ENCODE measurements at places on chromosomes 12 and 14. TPM values are rescaled to one million over a fixed set of nuclear protein-coding genes. Genes with fewer than 3 reads are reported as not detected.

The ARID2 gene
- total RNA-seq = 43.2 TPM

The TAS2R46 gene
- 2.0 TPM for total RNA-seq

The HELB gene
- 20.5 TPM for total RNA-seq

The FLRT2 gene
- total RNA-seq = not detected

The CD69 gene
- total RNA-seq = 90.5 TPM

DNA sequence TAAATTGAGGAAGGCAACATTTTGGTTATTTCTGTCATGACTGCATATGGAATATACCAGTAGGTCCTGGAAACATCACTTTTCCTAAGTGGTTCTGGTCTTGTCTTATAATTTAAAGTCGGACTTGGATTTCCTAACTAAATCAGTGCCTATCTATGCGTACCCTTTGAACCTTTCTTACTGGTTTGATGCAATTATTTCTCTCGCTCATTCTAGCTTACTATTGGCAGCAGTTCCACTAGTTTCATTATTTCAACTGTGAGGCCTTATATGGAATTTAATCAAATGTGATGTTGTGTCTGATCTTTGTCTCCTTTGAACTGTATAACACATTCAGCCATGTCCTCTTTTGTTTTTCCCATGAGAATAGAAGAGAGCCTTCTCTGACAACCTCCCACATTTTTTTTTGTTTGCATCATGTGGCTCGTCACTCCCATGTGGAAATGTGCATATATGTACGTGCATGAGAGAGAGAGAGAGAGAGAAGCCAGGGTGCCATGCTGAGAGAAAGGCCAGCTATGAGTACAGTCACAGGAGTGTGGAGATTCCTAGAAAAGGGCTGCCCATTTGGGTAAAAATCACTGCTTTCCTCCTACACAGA is 48.0 kb downstream of the AKAP6 start:
- H3K27ac ChIP-seq = no peak overlapping the region
- H3K27me3 ChIP-seq = peaks cover 3% of the 10 kb centered on the region
- DNase-seq = no peak
- H3K4me3 ChIP-seq = no peak overlapping the region

DNA sequence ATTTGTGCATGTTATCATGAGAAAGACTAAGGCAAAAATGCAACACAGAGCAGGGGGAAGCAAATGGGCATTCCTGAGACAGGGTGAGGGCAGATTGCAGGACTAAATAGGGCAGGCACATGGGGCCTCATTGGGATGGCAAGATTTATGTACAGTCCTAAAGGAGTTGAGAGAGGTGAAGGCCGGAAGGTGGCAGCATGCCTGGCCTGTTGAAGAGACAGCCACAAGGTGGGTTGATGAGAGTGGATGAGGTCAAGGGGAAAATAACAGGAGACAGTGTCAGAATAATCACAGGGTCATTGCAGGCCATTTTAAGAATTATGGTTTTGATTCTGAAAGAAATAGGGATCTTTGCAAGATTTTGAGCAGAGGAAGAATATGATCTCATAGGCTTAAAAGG is 21.0 kb downstream of the PAH start:
- H3K4me3 ChIP-seq = no peak overlapping the region
- DNase-seq = no peak
- H3K36me3 ChIP-seq = no peaks in the 10 kb centered on the region
- H3K4me1 ChIP-seq = no peaks in the 10 kb centered on the region
- H3K27me3 ChIP-seq = peaks cover 2% of the 10 kb centered on the region

GRCh38 chr12:85448548-85449139 is 168.6 kb downstream of the ALX1 start:
- H3K4me3 ChIP-seq = no peak overlapping the region
- H3K27me3 ChIP-seq = no peaks in the 10 kb centered on the region
- H3K27ac ChIP-seq = no peak overlapping the region
- no peak for DNase-seq

GRCh38 chr12:78795934-78796445 is 68.6 kb upstream of the SYT1 start:
- H3K27me3 ChIP-seq = no peaks in the 10 kb centered on the region
- no peak overlapping the region for H3K4me3 ChIP-seq
- no peak overlapping the region for H3K27ac ChIP-seq
- no peaks in the 10 kb centered on the region for H3K36me3 ChIP-seq
- no peak for DNase-seq

DNA sequence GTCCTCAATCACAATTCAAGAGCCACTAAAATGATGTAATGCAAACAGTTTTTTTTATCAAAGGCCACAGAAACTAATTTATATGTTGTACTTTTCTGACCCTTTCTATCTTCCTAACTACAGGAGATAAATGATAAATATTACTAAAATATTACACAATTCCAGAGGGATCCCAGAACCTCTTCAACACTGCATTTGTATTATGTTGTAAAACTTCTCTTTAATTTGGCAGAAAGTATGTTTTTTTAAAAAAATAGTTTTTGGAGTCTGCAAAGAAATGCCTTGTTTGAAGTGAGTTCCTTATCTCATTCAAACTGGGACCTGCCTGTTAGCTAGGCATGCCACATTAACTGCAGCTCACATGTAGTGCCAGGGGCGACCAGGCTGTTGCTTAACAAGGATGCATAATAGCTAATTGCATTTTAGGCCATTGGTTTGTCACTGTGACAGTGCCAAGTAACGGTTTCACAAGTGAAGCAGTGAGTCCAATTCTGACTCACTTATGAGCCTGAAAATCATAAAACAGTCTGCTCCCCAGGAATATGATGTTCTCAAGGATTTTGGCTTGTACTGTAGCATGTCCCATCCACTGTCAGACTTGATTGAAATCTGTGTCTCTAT is 266.9 kb downstream of the KTN1 start:
- H3K4me3 ChIP-seq = no peak overlapping the region
- no peak overlapping the region for H3K27ac ChIP-seq
- no peaks in the 10 kb centered on the region for H3K36me3 ChIP-seq
- DNase-seq = no peak
- peaks cover 5% of the 10 kb centered on the region for H3K27me3 ChIP-seq

DNA sequence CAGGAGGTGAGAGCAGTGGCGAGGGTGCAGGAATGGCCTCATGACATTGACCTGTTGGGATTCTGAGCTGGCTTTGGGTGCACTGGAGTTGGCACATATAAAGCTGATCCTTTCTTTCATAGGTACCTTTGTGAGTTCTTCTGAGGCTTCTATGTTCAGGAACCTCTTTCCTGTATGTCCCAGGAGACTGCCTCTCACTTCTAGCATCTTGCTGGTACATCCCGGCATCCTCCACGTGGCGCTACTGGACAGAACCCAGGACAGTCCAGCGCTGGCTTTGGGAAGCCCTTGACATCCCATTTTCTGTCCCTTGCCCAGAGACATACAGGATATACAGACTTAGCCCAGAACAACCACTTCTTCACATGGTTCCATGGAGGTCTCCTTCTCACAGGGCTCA is 44.4 kb upstream of the BATF start:
- DNase-seq = no peak
- H3K27me3 ChIP-seq = peaks cover 17% of the 10 kb centered on the region
- H3K36me3 ChIP-seq = no peaks in the 10 kb centered on the region
- no peak overlapping the region for H3K27ac ChIP-seq
- H3K4me3 ChIP-seq = no peak overlapping the region
- H3K4me1 ChIP-seq = no peaks in the 10 kb centered on the region

- peaks cover 31% of the 10 kb centered on the region for H3K36me3 ChIP-seq
- H3K4me1 ChIP-seq = peaks cover 42% of the 10 kb centered on the region
- no peak overlapping the region for H3K4me3 ChIP-seq
- no peaks in the 10 kb centered on the region for H3K27me3 ChIP-seq
- no peak overlapping the region for H3K27ac ChIP-seq
Measured at GRCh38 chr12:68121143-68121542, 38.4 kb downstream of the IFNG start.

DNA sequence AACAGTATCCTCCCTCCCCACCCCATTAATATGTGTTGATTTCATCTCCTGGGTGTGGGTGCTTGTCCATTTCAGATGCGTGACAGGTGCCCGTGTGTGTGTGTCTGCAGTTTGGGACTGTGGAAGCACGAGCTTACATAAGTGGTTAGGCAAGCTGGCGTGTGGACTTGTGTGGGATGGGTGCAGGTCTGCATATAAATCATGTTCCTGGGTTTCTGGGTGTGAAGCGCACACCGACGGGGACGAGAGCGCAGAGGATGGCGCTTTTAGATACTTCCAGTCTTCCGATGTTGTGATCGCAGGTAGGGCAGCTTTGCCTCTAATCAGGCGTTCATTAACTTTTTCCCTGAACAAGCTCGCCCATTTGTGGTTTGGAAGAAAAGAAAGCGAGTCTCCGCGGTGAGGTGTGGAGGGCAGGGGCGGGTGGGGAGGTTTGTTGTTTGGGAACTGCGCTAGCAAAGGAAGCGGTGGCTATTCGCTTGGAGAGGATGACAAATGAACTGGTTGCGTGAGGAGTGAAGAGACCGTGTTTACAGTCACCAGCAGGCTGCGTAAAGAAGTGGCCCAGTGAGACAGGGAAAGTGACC is 865 bp downstream of the RGS6 start:
- peak overlapping the region; percentile 68 for H3K27ac ChIP-seq
- H3K36me3 ChIP-seq = no peaks in the 10 kb centered on the region
- DNase-seq = no peak

GRCh38 chr12:103880299-103881142 is 39.5 kb upstream of the NT5DC3 start:
- peaks cover 7% of the 10 kb centered on the region for H3K27me3 ChIP-seq
- H3K36me3 ChIP-seq = no peaks in the 10 kb centered on the region
- no peak overlapping the region for H3K4me3 ChIP-seq
- no peak for DNase-seq

DNA sequence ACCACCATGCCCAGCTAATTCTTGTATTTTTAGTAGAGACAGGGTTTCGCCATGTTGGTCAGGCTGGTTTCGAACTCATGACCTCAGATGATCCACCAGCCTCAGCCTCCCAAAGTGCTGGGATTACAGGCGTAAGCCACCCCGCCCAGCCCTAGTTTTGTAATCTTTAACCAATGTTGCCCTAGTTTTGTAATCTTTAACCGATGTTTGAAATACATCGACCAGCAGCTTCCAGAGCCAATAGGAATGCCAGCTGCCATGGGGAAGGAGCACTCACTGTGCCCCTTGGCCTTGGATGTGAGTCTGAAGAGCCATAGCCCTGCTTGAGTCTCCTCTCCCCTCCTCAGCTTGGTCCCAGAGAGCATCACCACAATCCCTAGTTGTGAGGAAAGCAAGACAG is 209.3 kb upstream of the RGS6 start:
- peaks cover 40% of the 10 kb centered on the region for H3K36me3 ChIP-seq
- H3K27ac ChIP-seq = no peak overlapping the region
- no peak overlapping the region for H3K4me3 ChIP-seq
- no peaks in the 10 kb centered on the region for H3K27me3 ChIP-seq
- no peak for DNase-seq

- no peaks in the 10 kb centered on the region for H3K27me3 ChIP-seq
- no peaks in the 10 kb centered on the region for H3K4me1 ChIP-seq
- no peak overlapping the region for H3K4me3 ChIP-seq
- no peak overlapping the region for H3K27ac ChIP-seq
- DNase-seq = no peak
- H3K36me3 ChIP-seq = peaks cover 3% of the 10 kb centered on the region
Measured at GRCh38 chr14:63893701-63894458, 41.1 kb downstream of the SYNE2 start.

All from activated T-helper 1 cell treated with anti-CD3 and anti-CD28 coated beads, Interleukin-12 subunit alpha, Interleukin-12 subunit beta, Interleukin-2, Interleukin-4 antibody, amounts not matched to agents 30 ng/mL and 10 ng/mL and 1 ng/mL, durations not matched to agents 14 hours and 24 hours and 36 hours (primary cell).